Transverse colon (tissue), 4 donors: ENCODE measurements at places on chromosomes 3 and 15. TPM values are rescaled to one million over a fixed set of nuclear protein-coding genes. Genes with fewer than 3 reads are reported as not detected.

GRCh38 chr3:143433787-143434378 is 314.3 kb downstream of the CHST2 start:
- H3K27ac ChIP-seq: no peak overlapping the region
- H3K4me1 ChIP-seq: no peaks in the 10 kb centered on the region
- no peaks in the 10 kb centered on the region for H3K27me3 ChIP-seq
- no peaks in the 10 kb centered on the region for H3K36me3 ChIP-seq

DNA sequence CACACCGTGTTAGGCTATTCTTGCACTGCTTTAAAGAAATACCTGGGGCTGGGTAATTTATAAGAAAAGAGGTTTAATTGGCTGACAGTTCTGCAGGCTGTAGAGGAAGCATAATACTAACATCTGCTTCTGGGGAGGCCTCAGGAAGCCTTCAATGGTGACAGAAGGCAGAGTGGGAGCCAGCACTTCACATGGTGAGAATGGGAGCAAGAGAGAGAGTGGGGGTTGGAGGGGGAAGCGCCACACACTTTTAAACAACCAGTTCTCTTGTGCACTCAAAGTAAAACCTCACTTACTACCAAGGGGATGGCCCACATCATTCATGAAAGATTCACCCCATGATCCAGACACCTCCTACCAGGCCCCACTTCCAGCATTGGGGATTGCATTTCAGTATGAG is 181.1 kb downstream of the APBA2 start:
- no peak overlapping the region for H3K27ac ChIP-seq
- H3K36me3 ChIP-seq: no peaks in the 10 kb centered on the region
- H3K27me3 ChIP-seq: no peaks in the 10 kb centered on the region

DNA sequence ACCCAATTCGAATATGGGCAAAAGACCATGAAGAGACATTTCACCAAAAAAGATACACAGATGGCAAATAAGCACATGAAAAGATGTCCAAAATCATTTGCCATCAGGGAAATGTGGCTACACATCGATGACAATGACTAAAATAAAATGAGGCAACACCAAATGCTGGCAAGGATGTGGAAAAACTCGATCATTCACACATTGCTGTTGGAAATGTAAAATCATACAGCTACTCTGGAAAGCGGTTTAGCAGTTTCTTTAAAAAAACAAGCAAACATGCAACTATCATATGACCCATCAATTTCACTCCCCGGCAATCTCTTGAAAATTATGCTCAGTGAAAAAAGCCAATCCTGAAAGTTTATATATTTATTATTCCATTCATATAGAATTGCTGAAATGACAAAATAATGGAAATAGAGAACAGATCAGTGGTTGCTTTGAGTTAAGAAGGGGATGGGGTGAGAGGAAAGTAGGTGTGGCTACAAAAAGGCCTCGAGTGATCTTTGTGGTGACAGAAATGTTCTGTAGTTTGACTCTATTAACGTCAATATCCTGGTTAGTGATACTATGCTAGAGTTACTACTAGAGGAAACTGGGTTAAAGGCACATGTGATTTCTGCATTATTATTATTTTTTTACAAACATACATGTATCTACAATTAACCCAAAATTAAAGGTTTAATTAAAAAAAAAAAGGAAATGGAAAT is 45.0 kb downstream of the DLG1 start:
- no peak overlapping the region for H3K27ac ChIP-seq
- peaks cover 26% of the 10 kb centered on the region for H3K4me1 ChIP-seq
- H3K36me3 ChIP-seq: peaks cover 14% of the 10 kb centered on the region
- no peak for DNase-seq
- no peaks in the 10 kb centered on the region for H3K27me3 ChIP-seq

- H3K4me3 ChIP-seq: no peak overlapping the region
- no peaks in the 10 kb centered on the region for H3K27me3 ChIP-seq
- no peak overlapping the region for H3K27ac ChIP-seq
These were observed 47.9 kb downstream of the PIK3CA start for GRCh38 chr3:179196098-179196497.

DNA sequence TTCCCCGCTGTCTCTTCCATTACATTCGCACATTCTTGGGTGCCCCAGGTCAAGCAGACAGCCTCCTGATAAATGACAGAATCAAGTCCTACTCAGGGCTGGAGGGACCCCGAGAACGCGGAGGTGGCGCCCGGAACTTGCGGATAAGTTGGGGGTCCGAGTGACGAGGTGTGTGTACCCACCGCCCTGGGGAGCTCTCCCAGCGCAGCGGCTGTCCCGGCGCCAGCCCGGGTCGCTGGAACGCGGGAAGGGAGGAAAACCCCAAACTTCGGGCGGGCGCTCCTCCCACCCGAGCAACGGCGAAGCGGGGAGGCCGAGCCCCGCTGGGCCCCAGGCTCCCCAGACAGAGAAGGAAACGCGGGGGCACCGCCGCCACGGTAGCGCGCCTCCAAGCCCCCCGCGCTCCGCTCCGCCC is 550 bp downstream of the CLN6 start:
- H3K27me3 ChIP-seq: no peaks in the 10 kb centered on the region
- peak overlapping the region; percentile 92 for H3K27ac ChIP-seq
- no peak for DNase-seq
- no peaks in the 10 kb centered on the region for H3K36me3 ChIP-seq

- no peaks in the 10 kb centered on the region for H3K27me3 ChIP-seq
- H3K27ac ChIP-seq: peak overlapping the region; percentile 13
- DNase-seq: no peak
- no peak overlapping the region for H3K4me3 ChIP-seq
- no peaks in the 10 kb centered on the region for H3K36me3 ChIP-seq
- H3K4me1 ChIP-seq: peaks cover 10% of the 10 kb centered on the region
These were observed 31.8 kb downstream of the HEG1 start for GRCh38 chr3:125023833-125024555.

GRCh38 chr15:90401495-90401894 is 13.5 kb downstream of the IQGAP1 start:
- no peak for DNase-seq
- peak overlapping the region; percentile 87 for H3K27ac ChIP-seq
- no peaks in the 10 kb centered on the region for H3K36me3 ChIP-seq
- no peaks in the 10 kb centered on the region for H3K27me3 ChIP-seq
- H3K4me3 ChIP-seq: no peak overlapping the region

DNA sequence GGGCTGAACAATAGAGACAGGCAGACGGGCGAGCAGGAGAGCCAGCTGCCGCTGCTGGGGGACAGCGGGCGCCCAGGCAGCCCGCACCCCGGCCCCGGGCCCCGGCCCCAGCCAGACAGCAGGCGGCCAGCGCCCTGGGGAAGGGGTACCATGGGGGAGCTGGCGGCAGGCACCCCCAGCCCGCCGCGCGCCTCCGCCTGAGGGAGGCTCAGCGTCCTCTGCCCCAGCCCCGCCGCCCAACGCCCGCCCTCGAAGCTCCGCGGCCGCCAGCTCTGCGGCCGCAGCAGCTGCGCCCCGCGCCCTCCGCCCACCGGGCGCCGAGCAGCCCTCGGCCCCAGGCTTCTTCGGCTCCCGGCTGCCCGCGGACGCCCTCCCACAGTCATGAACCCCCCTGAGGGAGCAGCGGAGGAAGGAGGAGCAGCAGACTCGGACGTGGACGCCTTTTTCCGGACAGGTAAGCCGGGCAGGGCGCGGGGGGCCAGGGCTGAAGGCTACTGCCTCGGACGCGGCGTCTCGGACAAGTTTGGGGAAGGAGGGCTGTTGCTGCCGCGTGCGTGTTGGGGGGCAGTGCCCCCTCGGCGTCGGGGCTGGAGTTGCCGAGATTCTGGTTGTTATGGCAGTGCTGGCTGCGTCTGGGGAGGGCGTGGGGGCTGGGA is 41.6 kb upstream of the ROPN1 start:
- H3K4me3 ChIP-seq: peak within 1 kb of the TSS; percentile 86
- H3K27ac ChIP-seq: peak within 1 kb of the TSS; percentile 83
- peaks cover 32% of the 10 kb centered on the region for H3K27me3 ChIP-seq

GRCh38 chr3:12916159-12916558 is 74.8 kb upstream of the RPL32 start:
- no peaks in the 10 kb centered on the region for H3K27me3 ChIP-seq
- H3K4me3 ChIP-seq: no peak overlapping the region
- H3K36me3 ChIP-seq: no peaks in the 10 kb centered on the region
- DNase-seq: peak; percentile 20
- H3K4me1 ChIP-seq: no peaks in the 10 kb centered on the region

The ATP13A4 gene
- total RNA-seq: 5.6 TPM

The CLSTN2 gene
- 1.8 TPM for total RNA-seq

The UQCC5 gene
- total RNA-seq: not detected

The WDR53 gene
- not detected for total RNA-seq

The SLC28A2 gene
- 2.5 TPM for total RNA-seq
